ENCODE measurements at places on chromosomes 12 and 14. TPM values are rescaled to one million over a fixed set of nuclear protein-coding genes. Genes with fewer than 3 reads are reported as not detected.

Gene LMNTD1
- total RNA-seq = 18.7 TPM

Gene TAOK3
- 64.8 TPM for total RNA-seq

GRCh38 chr12:107461222-107461975, 224.2 kb upstream of the PWP1 start:
- no peak for DNase-seq

DNA sequence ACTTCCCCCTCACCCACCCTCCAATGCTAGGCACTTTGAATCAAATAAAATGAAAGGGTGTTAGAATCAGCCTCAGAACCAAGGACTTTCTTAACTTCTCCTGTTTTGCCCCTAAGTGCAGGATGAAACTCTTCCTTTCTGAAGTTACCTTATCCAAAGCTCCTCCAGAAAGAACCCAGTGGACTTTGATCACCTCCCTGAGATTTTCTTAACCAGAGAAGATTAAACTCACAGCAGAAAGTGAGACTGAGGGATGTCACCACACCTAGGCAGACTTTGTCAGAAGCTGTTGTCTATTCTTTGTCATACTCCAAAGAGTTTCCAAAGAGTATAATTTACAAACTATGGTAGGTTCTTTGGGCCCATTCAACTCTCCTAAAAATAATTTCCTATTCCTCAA, 14.2 kb upstream of the RNASE3 start:
- DNase-seq = no peak

- no peak for DNase-seq
Measured at GRCh38 chr12:71299541-71300376, 139.8 kb upstream of the LGR5 start.

- no peak for DNase-seq
Measured at GRCh38 chr14:47466916-47467315, 208.5 kb downstream of the MDGA2 start.

DNA sequence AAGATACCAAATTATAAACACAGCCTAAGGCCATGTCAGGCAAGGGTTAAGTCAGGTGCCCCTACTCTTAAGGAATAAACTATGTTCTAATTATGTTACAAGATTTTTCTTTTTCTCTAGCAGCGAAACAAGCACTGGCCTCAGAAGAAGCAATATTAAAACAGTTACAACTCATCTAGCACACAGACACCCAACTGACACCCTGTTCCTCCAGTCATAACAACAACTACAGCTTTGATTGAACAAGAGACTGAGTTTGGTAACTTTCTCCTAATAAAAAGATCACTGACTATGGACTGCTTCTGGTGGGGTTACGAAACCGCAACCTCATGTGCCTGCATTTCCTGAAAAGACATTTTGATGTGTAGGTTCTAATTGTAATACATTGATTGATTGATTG, 3.3 kb upstream of the DAO start:
- no peak for DNase-seq

GRCh38 chr14:34250959-34251358, 211.1 kb downstream of the SPTSSA start:
- DNase-seq = no peak

- no peak for DNase-seq
Measured at GRCh38 chr14:53683229-53683628, 273.4 kb downstream of the BMP4 start.

- no peak for DNase-seq
Measured at GRCh38 chr12:6334359-6334758, 7.5 kb downstream of the TNFRSF1A start.

DNA sequence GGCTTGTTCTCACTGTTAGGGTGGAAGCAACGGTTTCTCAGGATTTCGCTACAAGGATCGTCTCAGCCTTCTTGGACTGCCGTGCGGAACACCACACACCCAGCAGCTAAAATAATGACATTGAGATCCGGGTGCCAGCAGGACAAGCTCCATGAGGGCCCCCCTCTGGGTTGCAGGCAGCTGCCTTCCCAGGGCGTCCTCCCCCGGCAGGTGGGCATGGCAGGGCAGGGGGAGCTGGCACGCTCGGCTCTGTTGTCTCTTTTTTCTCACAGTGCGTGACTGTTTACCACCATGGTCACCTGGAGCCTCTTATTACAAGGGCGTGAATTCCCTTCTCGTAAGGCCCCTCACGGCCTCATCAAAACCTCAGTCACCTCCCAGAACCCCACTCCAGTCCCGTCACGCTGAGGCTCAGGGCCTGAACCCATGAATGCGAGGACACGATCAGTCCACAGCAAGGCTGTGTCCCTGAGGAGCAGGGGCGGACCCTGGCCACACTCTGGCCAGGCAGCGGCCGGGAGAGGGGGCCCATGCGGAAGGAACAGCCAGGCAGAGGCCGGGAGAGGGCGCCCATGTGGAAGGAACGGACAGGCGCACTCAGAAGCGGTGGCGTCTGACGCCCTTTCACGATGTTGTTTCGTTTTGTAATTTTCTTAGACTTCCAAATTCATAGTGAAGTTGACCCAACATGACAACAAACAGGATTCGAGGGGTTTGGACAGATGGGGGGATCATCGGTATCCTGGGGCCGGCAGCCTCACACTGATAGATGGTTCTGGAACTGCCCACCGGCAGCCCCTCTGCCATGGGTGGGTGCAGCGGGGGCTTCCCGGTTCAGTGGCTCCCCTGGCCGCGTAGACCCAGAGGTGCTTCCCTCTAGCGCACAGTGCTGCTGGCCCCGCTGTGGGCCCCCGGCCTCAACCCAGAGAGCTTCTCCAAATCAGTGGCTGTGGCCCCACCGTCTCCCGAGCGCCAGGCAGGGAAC, 10.0 kb downstream of the LRCOL1 start:
- peak; percentile 79 for DNase-seq

GRCh38 chr12:58425481-58426392, 484.4 kb downstream of the ATP23 start:
- DNase-seq = peak; percentile 30

DNA sequence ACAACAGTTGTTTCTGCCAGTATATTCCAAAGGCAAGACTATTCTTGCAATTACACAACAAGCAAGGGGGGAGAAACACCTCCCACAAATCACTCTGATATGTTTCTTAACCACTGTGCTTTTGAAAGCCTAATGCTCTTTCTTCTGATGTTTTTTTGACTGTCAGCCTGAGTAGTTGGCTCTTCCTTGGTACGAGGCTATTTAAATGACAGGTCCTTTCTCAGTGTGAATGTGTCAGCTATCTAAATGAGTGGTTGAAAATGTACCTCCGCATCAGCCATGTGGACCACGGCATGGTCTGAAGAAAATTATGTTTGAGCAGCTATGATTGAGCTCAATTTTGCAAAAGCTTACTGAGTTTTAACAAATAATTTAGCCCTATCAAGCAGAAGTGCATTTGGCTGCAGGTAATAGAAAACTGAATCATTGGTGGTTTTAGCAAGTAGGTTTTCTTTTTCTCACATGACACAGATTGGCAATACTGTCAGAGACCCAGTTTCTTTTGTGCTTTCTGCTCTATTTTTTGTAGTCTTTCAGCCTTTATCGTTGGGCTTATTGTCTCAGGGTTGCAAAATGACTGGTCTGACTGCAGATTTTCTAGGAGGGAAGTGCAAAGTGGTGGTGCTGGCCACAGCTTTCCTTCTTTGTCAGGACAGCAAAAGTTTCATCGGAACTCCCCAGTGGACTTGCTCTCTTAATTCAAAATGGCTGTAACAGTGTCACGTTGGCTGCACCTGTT, 162.8 kb downstream of the RGS6 start:
- no peak for DNase-seq
